ENCODE measurements at places on chromosomes 5 and 9.
A peak's percentile ranks its signal among the peaks of the same experiment; 100 is the strongest.

- no peak for DNase-seq
These were observed 194.0 kb upstream of the IRX1 start for GRCh38 chr5:3401635-3402034.

GRCh38 chr5:77425998-77426659 is 66.0 kb downstream of the WDR41 start:
- no peak for DNase-seq

DNA sequence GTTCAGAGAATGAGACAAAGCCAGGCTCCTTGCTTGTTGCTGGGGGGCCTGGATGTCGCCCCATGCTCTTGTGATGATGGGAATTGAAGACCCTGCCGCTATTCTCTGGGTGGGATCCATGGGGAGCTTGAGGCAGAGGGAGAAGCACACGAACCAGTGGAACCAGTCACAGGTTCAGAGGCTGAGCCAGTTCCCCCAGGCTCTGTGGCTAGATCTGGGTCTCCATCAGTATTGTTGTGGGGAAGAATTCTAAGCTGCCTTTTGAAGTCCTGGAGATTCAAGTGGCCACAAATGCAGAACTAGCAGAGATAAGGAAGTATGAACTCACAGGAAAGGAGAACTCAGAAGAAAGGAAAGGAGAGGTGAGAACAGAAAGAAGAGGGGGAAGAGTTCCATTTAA is 219.4 kb downstream of the MSX2 start:
- DNase-seq = no peak

DNA sequence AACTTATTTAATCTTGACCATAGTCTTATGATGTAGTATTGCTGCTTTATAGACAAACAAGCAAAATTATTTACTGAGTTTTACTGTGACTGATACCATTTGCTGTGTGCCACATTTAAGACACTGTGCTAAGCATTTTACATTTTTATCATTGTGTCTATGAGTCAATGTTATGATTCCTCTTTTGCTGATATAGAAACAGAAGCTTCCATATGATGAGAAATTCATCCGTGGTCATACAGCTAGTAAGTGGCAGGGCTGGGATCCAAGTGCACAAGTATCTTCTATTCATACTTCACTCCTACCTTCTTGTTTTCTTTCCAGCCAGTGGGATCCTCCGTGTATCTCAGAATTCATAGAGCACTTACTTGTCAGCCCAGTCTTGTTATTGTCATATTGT is 17.1 kb upstream of the IFNK start:
- no peak for DNase-seq

GRCh38 chr9:98880311-98881015 is 63.2 kb upstream of the COL15A1 start:
- DNase-seq = no peak

GRCh38 chr9:98445576-98445975 is 190.1 kb upstream of the TBC1D2 start:
- DNase-seq = no peak

- DNase-seq = no peak
These were observed 89.1 kb upstream of the PPP2R2B start for GRCh38 chr5:146967646-146968045.

DNA sequence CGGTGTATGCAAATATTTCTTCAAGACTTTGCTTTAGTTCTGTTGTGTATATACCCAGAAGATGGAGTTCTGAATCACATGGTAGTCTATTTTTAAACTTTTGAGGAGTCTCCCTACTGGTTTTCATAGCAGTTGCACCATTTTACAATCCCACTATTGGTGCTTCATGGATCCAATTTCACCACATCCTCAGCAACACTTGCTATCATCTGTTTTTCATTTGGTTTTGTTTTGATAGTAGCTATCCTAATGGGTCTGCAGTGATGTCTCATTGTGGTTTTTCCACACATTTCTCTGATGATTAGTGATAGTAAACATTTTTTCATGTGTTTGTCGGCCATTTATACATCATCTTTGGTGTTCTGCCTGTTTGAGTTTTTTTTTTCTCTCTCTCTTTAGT is 1339.3 kb downstream of the EFNA5 start:
- DNase-seq = no peak

DNA sequence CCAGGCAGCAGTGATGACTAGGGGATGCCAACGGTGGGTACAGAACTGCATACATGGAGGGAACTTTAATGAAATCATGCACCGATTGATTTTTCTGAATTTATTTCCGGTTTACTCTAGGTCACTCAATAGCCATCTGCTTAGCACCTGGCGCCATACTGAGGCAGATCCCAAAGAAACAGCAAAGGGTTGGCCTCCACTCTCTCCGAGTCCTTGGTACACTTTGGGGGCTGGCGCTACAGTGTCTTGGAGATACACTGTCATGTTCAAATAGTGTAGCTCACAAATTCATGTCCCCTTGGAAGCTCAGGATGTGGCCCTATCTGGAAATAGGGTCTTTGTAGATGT is 116.3 kb downstream of the BOD1 start:
- no peak for DNase-seq

DNA sequence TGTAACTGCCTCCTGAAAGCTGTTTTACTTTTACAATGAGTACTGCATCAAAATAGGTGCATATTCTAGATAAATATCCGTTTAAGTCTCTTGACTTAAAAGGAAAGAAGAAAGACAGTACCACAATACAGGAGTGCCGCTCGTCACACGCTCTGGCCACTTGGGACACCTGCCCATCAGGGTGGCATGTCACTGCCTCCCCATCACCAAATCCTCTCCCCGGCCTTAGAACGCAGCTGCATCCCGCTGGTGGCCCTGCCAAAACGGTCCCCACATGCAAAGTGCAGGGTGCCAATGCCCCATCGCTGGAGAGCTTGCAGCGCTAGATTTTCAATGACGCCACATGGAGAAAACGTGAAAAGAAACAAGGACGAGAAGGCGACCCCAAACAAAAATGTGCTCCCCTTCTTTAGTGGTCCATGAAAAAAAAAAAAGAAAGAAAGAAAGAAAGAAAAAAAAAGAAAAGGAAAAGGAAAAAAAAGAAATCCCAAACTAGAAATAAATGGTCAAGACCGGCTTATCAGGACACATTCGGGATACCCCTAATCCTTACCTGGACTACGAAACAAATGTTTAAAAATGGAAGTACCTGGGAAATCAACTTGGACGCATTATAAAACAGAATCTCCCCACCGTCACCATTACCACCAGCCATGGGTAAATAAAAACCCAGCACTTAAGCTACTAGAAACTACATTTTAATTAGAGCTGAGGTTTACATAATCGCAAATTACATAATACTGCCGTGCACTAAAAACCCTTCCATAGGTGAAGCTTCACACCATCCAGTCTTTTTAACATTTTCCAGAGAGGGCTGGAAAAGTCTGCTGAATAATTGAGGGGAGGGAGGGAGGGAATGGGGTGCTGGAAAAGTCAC is 1.0 kb downstream of the ANKH start:
- DNase-seq = peak; percentile 80

- DNase-seq = no peak
These were observed 13.9 kb upstream of the KIF12 start for GRCh38 chr9:114112778-114113584.

DNA sequence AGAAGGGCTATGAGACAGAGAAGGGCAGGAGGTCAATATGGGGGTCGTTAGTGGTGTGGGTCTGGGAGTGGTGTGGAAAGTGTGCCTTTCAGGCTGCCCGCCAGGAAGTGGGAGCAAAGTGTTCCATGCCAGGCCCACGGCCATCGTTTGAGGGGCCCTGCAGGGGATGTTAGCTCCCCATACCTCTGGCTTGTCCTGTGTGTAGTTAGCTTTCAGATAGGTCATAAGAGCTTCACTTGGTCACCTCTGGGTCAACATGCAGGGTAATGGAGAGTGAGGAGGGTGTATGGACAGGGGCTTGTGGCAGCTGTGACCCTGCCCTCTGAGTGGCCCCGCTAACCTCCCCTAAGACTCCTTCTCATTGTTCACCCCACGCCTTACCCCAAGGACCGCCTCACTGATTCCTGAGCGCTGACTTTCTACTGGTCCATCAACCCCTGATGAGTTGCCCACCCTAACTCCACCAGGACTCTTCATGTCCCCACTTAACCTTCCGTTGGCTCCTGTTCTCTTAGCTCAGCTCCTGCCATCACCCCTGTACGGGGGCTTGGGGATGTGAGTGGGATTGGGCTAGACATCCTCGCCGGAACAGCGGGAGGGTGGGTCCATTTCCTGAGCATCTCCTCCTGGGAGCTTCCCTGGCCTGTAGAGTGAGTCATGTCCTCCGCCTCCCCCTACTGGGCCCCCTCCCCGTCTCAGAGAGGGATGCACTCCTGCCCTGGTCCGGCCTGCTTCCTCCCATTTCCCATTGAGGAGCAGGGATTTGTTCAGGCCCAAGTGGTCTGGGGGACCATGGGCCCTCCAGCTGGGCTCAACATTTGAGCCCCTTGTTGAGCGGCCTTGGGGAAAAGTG is 125.7 kb downstream of the FGF18 start:
- DNase-seq = no peak

DNA sequence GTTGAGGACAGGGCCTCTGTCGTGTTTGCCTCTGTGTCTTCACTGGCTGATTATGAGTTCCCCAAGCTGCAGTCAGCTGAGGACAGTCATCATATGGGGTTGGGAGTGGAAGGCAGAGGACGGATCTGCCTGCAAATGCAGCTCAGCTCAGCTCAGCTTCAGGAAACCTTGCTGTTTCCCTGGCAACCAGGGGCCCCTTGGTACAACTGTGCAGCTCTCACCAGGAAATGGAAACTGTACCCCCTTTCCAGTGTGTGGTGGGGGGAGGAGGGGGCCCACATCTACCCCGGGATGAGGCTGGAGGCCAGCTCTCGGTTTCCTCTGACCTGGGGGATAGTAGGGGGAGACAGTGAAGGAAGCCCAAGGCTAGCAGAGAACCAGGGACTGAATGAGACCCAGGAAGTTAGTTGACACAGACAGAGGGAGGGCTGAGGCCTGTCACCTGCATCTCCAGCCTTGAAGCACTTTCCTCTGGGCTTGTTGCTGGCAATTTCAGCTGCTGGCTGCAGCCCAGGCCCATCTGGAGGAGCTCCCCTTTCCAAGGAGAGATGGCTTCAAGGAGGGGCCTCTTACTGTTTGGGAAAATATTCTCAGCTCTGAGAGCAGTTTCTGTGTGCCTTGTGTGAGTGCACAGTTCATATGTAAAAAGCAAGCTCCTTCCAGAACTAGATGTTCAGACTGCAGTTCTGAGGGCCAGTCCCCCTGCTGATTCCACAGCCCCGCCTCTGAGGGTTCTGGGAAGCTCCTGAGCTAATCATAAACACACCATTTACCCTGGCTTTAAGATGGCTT is 6.9 kb downstream of the ANXA6 start:
- DNase-seq = peak; percentile 68
